DMS153 (cell line): ENCODE measurements at places on chromosomes 6 and 20.

DNA sequence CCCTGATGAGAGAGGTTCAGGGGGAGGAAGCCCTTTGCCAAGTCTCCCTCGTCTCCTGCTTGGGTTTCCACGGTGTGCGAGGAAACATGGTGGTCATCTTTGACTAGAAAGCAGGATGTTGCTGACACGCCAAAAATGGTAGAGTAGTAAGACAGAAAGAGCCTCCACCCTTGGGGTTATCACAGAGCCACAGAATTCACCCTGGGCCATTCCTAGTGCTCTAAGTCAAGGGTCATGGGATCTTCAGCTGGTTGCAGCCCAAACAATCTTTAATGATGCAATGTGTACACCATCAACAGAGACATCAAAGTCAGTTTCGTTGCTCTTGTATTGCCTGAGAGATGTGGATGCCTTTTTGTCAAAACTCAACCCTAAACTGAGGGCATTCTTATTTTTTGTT lies 201.9 kb downstream of the LY86 start:
- DNase-seq: no peak

GRCh38 chr6:5132731-5133130 lies 47.6 kb downstream of the PPP1R3G start:
- DNase-seq: no peak

DNA sequence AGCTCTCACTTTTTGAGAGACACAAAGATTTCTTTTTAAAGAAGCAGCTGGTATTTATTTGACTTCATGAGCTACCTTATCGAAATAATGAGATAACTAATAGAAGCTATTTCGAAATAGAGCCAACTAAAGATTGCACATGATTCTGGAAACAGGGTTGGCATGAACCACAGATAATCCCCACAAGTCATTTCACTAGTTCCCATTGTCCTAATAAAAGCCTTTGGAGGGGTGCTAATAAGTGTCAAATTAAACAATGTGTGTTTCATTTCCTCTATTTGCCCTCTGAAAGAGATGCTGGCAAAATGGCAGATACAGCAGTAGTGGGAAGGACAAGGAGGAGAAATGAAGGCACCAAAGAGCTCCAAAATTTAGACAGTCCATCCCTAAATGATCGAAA lies 78.6 kb upstream of the RIPOR2 start:
- DNase-seq: no peak

GRCh38 chr20:57167971-57168701 lies 98.3 kb downstream of the BMP7 start:
- DNase-seq: no peak

DNA sequence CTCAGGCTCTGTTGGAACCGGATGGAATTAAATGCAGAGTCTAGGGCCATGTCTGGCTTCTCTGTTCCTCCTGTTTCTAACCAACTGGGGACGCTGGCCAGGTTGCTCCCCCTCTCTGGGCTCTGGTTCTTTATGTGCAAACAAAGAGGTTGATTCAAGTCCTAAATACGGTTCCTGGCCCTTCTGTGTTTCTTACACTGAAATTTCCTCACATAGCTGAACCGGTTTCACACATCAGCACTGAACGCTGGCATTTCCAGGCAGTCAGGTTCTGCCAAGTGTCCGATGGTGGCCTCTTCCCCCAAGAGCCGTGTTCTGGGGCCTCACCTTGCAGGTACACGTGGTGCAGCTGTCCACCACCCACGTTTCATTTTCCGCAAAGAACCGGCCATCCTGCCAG lies 13.5 kb downstream of the THBS2 start:
- DNase-seq: no peak
